ENCODE measurements at places on chromosomes 3 and 15. TPM values are rescaled to one million over a fixed set of nuclear protein-coding genes. Genes with fewer than 3 reads are reported as not detected.
A peak's percentile ranks its signal among the peaks of the same experiment; 100 is the strongest.

GRCh38 chr3:68207327-68207726 lies 552.9 kb upstream of the SUCLG2 start:
- DNase-seq = no peak

- no peak for DNase-seq
Measured at GRCh38 chr3:45944830-45945620, 1.8 kb downstream of the CXCR6 start.

DNA sequence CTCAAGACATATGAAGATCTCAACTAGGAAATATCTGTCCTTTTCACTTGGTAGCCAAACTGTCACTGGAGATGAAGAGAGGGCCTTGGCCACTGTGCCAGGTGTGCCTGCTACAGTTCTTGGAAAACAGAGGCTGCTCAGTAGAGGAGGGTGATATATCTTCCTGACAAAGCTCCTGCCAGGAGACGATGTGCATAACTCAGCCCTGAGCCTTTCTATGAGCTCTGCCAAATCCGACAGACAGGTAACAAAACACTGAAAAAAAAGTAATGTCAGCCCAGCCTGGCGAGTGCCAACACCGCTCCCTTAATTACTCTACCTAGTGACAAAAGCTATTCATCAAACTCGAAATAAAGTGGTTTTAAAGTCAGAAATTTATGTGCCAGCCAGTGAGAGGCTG lies 123.2 kb downstream of the MFSD1 start:
- DNase-seq = no peak

DNA sequence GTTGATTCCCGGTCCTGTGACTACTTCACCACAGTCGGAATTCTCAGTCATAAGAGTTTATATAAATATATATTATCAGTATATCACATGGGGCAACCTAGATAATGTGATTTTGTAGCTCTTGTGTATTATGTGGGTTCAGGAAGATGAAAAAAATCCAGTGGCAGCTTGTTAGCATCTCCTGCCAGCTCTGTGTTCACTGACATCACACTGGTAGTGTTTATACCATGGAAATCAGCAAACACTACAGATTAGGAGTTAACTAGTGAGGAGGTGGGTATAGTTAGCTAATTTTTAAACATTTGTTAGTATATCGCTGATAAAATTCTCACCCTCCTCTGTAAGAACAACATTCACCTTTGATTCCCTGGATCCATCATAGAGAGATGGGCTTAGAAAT lies 44.5 kb upstream of the KCNMB2 start:
- no peak for DNase-seq

The KNL1 gene
- total RNA-seq = not detected

DNA sequence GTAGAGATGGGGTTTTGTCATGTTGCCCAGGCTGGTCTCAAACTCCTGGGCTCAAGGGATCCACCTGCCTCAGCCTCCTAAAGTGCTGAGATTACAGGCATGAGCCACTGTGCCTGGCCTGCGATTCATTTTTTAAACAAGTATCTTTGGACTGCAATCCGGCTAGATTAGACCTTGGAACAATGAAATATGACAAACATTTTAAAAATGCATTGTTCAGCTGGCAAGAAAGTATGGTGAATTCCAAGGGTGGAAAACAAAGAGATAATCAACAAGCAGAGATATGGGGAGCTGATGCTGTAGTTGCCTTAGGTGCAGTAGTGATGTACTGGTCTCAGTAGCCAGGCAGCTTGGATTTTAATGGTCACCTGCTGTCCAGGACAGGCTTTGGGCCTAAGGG lies 95.8 kb upstream of the GOLGA8J start:
- no peak for DNase-seq

GRCh38 chr3:40912461-40912860 lies 286.8 kb upstream of the CTNNB1 start:
- no peak for DNase-seq

GRCh38 chr3:47004369-47005211 lies 25.1 kb downstream of the NBEAL2 start:
- peak; percentile 17 for DNase-seq

DNA sequence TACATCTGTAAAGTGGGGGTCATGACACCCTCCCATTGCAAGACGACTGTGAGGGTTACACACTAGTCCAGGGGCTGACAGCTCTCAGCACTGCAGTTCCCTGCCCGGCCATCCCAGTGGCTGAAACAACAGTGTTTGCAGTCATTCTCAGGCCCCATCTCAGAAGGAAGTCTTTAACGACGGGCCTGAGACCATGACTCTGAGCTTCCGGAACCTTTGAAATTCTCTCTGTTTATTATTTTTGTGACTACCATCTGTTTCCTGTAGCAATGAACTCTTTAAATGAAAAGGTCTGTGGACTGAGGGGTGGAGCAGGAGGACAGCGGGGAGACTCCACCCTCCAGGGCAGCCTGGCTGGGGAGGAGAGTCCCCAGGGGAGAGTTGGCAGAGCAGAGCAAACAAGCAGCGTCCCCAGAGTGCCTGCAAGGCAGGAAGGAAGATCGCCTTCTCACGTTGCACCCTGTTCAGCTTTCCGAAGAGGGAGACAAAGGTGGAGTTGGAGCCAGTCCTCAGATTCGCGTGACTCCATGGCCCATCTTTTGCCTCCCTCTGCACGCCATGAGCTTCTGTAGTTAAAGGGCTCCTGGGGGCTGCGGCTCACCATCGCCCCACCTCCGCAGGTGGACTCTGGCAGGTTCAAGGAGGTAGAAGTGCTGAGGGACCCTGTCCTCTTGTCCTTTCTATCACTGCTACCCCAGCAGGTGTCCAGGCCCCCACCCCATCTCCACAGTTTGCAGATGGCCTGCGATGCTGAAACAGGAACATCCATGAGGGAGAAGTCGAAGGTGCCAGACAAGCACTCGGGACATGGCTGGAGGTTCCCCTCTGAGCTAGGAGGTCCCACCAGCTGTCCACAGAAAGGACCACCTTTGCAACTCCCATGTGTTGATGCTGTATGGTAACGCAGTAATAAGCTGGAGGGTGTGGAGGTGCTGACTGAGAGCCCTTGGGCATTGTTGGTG lies 525.8 kb upstream of the PROK2 start:
- no peak for DNase-seq

The CIB2 gene
- total RNA-seq = 11.3 TPM

DNA sequence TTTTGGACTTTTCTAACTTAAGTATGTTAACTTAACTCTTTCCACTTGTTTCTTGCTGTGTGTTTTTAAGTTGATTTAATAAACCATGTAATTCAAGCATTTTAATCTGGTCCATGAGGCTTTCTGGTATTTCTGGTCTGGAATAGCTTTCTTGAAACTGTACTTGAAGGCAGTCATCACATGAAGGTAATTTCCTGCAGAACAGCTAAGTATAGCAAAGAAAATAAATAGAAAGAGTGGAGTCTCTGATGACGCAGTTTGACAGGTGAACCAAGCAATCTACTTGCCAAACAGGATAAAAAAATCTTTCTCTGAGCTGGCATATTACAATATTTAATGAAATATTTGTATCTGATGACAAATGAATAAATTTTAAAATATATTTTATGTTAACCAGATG lies 74.9 kb downstream of the BTLA start:
- DNase-seq = no peak

- no peak for DNase-seq
Measured at GRCh38 chr15:68129072-68129471, 75.0 kb downstream of the PIAS1 start.

The ATP8B4 gene
- 34.9 TPM for total RNA-seq

- DNase-seq = no peak
Measured at GRCh38 chr3:30355622-30356021, 250.8 kb upstream of the TGFBR2 start.

The LARP6 gene
- 33.7 TPM for total RNA-seq

DNA sequence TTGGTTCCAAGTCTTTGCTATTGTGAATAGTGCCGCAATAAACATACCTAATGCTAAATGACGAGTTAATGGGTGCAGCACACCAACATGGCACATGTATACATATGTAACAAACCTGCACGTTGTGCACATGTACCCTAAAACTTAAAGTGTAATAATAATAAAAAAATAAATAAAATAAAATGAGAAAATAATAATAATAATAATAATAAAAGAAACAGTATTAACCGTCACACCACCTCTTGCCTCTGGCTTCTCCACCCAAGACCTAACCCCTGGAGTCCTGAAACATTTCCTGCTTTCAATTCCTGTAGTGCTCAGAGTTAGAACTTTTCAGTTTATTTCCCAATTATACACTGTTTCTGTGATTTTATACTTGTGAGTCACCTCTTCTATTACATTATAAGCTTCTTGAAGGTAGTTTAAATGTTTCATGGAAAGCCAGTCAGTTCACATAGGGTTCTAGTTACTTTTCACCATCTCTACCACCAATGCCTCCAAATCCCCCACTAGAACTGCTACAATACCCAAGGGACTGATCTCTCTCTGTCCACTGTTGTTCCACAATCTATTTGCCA lies 18.4 kb upstream of the GHSR start:
- no peak for DNase-seq

- no peak for DNase-seq
Measured at GRCh38 chr15:42553554-42553953, 4.9 kb downstream of the HAUS2 start.

DNA sequence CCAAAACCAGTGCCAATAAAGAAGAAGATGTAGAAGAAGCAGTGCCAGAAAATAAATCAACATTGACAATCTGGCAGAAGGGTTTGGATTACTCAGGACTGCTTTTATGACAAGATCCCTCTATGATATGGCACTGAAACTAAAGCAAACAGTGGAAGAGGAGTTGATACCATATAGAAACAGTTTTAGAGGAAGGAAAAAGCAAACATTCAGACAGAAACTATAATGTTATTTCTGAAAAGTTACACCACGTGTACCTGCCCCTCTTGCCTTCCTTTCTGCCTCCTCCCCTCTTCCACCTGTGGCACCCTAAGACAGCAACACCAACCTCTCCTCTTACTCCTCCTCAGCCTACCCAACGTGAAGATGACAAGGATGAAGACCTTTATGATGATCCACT lies 63.0 kb downstream of the SFMBT1 start:
- no peak for DNase-seq

DNA sequence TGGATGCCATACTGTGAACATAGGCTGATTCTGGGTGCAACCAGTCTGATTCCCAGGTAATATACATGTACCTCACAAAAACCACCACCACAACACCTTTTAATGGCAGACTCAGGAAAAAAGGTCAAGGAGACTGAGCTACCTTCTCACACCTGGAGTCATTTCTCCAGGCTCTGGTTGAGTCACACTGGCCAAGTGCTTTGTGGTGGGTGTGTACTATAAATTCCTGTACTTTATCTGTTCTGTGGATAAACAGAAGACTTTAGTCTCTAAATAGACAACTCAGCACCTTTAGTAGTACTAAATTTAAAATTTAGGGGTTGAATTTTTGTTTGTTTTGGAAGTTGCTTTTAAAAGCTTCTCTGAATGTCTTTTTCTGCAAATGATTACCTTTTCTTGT lies 46.7 kb downstream of the TOP2B start:
- no peak for DNase-seq

DNA sequence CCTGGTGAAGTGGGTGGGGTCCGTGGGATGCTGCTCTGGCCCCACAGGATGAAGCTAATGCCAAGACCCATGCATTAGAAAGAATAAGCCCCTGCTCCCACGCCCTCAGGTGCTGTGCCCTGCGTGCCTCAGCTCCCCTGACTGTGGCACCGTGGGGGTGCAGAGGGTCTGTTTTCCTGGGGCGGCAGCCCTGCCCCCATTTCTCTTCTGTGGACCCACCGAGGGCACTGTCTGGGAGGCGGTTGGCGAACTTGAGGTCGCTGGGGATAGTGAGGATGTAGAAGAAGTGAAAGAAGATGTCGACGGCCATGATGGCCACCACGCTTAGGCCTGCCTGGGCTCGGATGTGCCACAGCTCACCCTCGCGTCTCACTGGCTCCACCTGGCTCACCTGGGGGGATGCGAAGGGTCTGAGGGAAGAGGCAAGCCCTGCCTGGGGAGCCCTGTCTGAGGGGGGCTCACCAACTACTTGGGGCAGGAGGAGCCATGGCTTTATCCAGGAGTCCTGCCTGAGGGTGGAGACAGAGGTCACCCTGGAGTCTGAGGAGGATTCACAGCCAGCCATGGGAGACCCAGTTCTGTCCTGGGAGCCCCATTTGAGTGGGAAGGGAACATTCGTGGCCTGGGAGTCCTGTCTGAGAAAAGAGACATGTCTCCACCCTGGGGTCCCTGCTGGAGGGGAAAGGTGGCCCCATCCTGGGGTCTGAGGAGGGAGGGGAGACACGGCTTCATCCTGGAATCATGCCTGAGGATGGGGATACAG lies 5.1 kb downstream of the HHATL start:
- no peak for DNase-seq

DNA sequence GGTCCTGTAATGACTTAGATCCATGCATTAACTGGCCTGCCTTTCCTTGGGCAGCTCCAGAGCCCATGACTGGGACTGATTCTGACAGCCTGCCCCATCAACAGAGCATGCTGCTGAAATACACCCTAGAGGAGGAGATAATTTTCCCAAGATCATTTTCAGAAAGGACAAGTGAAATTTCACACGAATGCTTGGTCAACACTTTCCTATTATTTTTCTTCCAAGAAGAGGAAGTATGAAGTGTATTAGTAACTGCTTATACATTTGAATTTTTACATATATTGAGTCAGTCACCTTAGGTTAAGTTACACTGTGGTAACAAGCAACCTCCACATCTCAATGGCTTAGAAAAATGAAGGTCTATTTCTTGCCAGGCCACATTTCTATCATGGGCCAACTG lies 9.7 kb upstream of the NMNAT3 start:
- no peak for DNase-seq
